Activated CD8-positive, alpha-beta T cell treated with anti-CD3 and anti-CD28 coated beads, Interleukin-2, amount 10 ng/mL, durations not matched to agents 7 days and 5 days (primary cell): ENCODE measurements at places on chromosomes 7 and 10. TPM values are rescaled to one million over a fixed set of nuclear protein-coding genes. Genes with fewer than 3 reads are reported as not detected.

ZNF775 gene
- total RNA-seq, result 6.7 TPM

GRCh38 chr10:28980264-28980663 lies 302.9 kb downstream of the BAMBI start:
- no peak for DNase-seq

DNA sequence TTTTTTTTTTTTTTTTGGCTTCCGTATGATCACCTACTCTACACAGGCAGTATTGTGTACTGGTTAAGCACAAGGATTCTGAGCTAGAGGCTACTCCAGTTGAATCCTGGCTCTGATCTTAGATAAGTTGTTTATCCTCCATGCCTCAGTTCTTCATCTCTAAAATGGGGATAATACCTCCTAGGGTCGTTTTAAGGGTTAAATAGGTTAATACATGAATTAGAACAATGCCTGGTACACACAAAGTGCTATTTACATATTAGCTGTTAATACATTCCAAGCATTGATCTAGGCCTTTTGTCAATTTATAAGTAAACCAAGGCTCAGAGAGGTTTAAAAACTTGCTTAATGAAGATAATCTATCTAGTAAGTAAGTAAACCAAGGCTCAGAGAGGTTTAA lies 59.0 kb downstream of the ST7 start:
- no peak for DNase-seq

ITPRID1 gene
- total RNA-seq, result not detected

- DNase-seq, result no peak
Measured at GRCh38 chr7:105016709-105017656, 3.0 kb downstream of the KMT2E start.

- DNase-seq, result no peak
Measured at GRCh38 chr10:15681076-15681475, 38.6 kb downstream of the ITGA8 start.

- no peak for DNase-seq
Measured at GRCh38 chr10:819326-819725, 112.2 kb downstream of the LARP4B start.

MAT1A gene
- total RNA-seq, result not detected

TMEM176B gene
- not detected for total RNA-seq

GRCh38 chr10:124212702-124213101 lies 119.3 kb upstream of the CHST15 start:
- DNase-seq, result no peak

DNA sequence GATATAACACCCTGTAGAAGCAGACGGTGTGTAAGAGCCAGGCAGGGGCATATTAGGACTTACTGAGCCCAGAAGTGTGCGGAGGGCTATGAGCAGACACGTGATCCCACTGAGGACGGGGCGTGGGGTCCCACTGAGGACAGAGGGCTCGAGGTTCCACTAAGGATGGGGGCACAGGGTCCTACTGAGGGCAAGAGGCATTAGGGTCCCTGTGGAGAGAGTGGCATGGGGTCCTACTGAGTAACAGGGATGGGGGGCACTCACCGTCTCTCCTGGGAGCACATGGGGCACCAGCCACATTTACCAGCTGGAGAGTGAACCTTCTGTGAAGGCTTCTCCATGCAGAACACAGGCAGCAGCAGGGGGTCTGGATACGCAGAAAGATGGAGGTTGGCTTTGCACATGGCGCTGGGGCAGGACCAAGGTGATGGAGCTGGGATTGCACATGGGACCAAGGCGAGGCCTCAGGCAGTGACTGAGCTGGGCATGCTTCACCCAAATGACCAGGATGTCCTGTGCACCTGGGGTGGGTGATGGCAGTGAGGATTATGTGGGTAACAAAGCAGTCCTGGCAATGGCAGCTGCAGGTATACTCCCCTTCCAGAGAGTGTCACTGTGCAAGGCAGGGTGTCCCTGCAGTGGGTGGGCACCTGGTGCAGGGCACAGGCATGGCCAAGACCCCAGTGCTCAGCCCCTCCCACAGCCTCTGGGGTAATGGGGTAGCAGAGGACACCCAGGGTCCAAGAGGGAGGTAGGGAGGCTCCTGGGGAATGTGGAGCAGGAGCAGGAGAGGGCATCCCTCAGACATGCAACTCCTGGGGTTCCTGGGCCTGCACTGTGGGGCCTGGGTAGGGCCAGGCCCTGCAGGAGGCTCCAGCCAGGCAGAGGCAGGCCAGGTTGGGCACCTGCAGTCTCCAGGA lies 278.1 kb downstream of the TCERG1L start:
- no peak for DNase-seq

DNA sequence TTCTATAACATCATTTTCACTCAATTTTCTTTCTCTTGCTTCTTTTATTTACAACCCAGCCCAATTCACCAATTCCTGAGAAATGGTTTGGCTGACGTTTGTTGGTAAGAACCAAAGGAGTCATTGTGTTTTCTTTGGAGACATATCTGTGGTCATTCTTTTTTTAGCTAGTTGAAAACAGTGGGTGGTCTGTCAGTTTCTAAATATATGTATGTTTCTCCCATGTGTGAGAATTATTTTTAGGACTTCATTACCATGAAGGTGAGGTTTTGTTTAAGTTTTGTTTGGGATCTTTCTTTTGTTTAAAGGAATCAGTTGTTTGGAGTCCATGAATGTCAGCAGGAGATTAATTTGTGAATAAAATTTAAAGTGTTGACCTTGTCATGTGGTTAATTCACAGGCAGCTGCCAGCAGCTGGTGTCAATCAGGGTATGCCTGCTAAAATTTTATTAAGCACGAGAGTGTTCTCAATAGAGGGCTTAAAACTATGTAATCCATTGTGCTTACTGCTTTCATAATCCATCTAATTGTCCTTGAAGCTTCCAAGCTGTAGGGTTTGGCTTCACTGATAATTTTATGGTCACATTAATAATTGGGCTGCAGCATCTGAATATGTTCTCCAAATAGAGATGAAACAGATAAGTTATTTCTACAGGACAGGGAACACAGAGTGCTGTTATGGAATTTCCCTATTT lies 38.7 kb downstream of the INSYN2A start:
- no peak for DNase-seq
